SW 1271 (cell line): ENCODE measurements at places on chromosomes 16 and 17.

DNA sequence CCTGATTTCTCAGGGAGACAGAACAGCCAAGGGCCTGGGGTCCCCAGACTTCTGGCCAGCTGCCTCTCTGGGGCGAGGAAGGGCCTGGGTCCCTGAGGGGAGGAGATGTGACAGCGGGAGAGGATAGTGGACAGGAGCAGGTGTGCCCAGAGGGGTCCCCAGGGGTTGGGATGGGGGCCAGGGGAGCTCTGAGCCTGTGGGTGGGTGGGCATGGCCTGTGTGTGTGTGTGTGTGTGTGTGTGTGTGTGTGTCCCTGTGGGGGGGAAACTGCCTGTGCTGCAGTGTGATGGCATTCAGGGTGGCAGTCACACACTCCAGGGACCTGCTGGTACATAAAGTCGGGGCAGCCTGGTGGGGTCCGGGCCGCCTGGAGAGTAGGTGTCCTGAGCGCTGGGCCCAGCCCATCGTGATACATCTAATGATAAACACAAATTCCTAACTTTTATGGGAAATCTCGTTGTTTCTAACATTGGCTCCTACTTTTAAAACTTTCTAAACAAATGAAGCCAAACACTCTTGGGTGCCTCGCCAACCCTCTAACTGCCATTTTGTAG lies 1.4 kb downstream of the ITGB4 start:
- DNase-seq = no peak

DNA sequence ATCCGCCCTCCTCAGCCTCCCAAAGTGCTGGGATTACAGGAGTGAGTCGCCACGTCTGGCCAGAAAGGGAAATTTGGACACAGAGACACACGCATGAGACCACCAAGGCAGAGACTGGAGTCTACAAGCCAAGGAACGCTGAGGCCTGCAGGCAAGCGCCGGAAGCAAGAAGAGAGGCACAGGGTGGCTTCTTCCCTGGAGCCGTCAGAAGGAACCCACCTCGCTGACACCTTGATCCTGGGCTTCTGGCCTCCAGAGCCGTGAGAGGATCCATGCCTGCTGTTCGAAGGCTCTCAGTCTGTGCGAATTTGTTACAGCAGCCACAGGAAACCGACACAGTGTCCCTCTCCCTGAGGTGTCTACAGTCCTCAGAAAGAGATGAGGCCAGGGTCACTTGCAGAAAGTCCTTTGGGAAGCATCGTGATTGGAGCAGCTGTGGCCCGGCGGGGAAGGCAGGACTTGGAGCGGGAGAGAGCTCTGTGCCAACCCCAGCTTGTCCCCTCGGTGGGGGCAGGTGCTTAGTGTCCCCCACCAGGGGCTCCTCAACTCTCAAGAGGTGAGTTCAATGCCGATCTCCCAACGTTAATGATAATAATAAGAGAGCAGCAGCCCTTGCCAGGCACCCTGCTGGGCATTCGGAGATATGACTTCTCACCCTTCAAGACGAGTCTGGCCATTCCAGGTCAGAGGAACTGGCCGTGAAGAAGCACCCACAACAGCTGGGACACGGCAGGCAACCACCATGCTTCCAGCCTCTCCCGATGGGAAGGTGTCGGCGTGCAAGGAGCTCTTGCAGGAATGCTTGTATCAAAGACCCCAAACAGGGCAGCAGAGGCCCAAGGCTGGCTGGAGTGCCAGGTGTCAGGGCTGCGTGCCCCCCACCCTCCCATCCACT lies 68.4 kb upstream of the TNRC6C start:
- DNase-seq = no peak

DNA sequence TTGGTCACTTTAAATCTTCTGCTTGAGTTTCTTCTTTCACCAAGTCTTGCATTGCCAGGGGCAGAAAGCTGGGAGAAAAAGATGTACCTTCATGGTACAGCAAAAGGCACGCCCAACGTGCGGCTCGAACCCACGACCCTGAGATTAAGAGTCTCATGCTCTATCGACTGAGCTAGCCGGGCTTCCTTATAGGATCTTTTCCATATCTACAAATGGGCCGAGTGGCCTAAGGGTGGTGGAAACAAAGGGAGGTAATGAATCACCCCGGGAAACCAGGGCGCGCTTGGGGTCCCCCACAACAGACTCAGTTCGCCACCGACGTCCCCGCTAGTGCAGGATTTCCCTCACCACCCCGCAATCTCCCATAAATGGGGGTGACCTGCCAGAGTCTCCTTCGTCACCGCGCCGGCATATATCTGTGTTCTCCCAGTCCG lies 7.5 kb upstream of the OR1F1 start:
- DNase-seq = no peak

GRCh38 chr17:79777120-79777893 lies 641 bp upstream of the CBX2 start:
- DNase-seq = no peak

DNA sequence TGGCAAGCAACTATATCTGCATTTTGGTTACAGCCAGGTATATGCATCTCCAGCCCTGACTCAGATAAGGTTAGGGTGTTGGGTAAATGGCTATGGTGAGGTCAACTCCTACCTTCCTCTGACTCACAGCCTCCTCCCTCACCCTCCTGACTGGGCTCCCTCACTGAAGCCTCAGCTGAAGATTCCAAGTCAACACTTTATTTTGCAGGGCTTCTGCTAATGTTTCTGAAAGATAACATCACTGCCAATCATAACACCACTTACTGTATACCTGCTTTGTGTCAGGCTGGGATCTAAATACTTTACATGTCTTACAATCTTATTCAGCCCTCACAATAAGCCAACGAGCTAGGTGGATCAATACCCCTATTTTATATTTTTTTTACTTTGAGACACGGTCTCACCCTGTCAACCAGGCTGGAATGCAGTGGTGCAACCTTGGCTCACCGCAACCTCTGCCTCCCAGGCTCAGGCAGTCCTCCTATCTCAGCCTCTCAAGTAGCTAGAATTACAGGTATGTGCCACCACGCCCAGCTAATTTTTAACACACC lies 47.8 kb upstream of the GCSH start:
- DNase-seq = no peak

DNA sequence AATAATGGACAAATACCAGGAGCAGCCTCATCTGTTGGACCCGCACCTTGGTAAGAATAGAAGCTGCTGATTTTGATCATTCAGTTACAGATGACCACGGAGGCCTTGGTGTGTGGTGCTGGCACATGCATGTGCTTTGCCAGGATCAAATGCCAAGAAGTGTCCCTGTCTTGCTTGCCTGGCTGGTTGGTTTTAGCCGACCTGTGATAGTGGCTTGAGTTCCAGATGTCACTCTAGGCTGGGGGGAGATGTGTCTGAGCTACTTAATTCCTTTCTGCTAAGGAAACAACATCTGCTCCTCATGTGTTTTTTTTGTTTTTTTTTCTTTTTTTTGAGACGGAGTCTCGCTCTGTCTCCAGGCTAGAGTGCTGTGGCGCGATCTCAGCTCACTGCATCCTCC lies 4.3 kb downstream of the TBCD start:
- DNase-seq = no peak

GRCh38 chr16:53131363-53132071 lies 76.7 kb downstream of the CHD9 start:
- DNase-seq = peak; percentile 17

DNA sequence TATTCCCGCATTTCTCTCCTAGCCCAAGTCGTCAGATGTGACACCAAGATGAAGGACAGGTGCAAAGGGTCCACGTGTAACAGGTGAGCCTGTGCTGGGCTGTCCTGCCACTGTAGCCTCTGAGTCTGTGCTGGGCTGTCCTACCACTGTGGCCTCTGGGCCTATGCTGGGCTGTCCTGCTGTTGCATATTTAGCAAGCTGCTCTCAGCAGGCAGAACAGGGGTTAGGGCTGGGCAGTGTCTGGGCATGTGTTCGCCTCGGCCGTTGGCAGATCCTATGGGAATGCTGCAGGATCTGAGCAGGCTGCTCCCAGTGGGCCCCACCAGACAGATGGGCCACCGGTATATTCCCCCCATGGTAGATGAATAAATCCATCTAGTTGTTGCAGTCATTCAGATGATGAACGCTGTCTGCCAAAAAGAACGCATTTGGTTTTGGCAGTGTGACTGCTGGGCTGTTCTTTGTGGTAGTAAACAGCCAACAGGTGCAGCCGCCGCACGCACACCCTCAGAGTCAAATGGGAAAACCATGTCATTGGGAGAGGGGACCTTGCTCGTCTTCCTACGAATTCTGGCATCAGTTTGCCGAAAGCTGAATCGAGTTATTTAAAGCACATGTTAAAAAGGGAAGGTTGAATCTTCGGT lies 49.2 kb downstream of the CRISPLD2 start:
- DNase-seq = no peak

DNA sequence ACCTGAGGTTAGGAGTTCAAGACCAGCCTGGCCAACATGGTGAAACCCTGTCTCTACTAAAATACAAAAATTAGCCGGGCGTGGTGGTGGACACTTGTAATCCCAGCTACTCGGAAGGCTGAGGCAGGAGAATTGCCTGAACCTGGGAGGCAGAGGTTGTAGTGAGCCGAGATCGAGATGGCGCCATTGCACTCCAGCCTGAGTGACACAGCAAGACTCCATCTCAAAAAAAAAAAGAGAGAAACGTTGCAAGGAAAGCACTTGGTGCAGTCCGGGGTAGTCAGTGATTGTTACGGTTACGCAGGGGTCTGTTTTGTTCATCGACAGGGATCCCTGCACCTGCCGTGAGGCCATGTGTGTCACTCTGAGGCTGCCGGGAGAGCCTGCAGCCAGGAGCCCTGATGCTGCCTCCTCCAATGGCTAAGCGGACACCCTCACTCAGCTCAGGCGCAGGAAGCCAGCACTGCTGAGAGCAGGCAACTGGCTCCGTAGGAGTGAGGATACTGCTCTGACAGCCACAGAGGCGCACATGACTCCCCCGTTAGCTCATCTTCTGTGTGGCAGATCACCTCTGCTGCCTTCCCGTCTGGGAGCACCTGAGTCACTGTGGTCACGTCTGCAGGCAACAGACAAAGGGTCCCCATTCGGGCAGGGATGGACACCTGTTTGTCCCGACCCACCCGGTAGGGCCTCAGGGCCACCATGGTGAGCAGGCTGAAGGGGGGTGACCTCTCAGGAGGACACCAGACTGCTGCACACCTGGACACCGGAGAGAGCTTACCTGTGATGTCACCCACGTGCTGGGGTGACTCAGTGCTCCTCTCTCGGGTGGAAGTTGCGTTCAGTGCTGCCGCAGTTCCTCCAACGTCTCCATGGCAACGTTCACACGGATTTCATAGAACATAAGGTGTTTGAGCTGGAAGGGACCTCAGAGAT lies 5.2 kb upstream of the RAB26 start:
- DNase-seq = no peak

DNA sequence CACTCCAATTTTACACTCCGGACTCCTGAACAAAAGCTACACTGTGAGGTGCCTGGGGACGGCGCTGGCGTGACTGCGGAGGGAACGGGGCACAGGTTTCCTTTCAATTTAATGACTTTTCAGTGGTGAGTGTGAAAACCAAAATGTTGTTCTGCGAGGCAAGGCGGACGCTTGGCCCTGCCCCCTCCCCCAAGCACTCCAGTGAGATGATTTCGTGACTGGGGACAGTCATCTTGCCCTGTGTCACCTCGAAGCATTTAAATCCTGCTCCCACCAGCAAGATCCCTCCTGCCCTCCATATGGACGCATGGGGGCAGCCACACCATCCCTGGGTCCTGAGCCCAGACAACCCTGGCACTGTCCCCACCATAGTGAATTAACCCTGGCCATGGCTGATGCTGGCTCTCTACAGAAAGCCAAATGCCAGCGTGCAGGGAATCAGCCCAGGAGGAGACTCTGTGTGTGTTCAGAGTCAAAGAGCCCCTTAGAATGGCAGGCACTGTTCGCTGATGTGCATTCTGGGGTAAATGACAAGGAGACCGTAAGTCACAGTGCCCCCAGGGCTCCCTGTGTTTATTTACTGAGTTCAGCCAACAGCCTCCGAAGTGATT lies 41.0 kb downstream of the C16orf95 start:
- no peak for DNase-seq
